ENCODE measurements at places on chromosomes 13 and 19.

DNA sequence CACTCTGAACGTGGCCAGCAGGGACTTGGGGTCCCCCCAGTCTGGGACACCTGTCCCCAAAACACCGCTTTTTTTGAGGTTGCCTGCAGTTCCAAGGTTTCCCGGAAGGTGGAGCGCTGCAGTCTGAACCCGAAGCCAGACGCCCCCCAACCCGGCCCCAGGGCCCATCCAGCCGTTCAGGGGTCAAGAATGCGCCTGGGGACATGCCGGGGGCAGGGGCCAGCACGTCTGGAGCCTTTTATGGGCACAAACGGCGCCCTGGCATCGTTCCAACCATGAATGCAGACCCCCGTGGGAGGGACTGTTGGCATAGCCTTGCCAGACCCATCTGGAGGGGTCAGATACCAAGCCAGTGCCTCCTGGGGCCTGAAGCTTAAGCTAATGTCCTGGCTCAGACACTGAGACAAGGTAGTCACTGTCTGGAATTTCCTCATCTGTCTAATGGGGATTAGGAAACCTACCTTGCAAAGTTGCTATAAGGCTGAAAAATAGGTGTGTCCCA lies 6.9 kb downstream of the S1PR5 start:
- DNase-seq, result peak; percentile 54

- DNase-seq, result no peak
Observed at GRCh38 chr13:44921931-44922758, 67.1 kb downstream of the NUFIP1 start.

DNA sequence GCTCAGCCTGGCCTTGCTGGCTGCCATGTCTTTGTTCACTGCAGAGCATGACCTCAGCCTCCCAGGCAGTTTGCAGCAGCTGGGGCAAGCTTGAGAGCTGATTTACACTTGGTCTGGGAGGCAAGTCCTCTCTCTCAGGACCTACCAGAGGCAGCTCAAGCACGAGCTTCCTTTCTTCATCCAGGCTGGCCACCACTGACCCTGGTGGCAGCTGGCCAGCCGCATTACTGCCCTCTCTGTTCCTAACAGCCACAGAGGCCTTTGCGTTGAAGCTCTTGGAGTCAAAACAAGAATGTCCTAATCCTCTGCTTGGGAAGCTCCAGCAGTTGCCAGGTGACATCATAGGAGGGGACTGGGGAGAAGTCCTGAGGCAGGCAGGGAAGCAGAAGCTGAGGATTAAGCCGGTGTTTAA lies 85.7 kb downstream of the NUFIP1 start:
- no peak for DNase-seq

- DNase-seq, result no peak
Observed at GRCh38 chr19:852136-853013, at the start of gene ELANE. TSS of gene ELANE (plus strand) at chr19:852303. CDS start at chr19:852329, 26 bp downstream.

GRCh38 chr19:35911790-35912189 lies 3.7 kb upstream of the TYROBP start:
- DNase-seq, result no peak

Data from stimulated activated CD4-positive, alpha-beta T cell treated with anti-CD3 and anti-CD28 coated beads, Interleukin-1b, Interleukin-23, amount 100 ng/mL, for 4 hours (primary cell).